ENCODE measurements at places on chromosomes 11 and 22.

- DNase-seq, result no peak
Measured at GRCh38 chr11:111336582-111337256, 38.4 kb downstream of the POU2AF3 start.

- DNase-seq, result no peak
Measured at GRCh38 chr11:71238941-71239340, 13.4 kb downstream of the SHANK2 start.

DNA sequence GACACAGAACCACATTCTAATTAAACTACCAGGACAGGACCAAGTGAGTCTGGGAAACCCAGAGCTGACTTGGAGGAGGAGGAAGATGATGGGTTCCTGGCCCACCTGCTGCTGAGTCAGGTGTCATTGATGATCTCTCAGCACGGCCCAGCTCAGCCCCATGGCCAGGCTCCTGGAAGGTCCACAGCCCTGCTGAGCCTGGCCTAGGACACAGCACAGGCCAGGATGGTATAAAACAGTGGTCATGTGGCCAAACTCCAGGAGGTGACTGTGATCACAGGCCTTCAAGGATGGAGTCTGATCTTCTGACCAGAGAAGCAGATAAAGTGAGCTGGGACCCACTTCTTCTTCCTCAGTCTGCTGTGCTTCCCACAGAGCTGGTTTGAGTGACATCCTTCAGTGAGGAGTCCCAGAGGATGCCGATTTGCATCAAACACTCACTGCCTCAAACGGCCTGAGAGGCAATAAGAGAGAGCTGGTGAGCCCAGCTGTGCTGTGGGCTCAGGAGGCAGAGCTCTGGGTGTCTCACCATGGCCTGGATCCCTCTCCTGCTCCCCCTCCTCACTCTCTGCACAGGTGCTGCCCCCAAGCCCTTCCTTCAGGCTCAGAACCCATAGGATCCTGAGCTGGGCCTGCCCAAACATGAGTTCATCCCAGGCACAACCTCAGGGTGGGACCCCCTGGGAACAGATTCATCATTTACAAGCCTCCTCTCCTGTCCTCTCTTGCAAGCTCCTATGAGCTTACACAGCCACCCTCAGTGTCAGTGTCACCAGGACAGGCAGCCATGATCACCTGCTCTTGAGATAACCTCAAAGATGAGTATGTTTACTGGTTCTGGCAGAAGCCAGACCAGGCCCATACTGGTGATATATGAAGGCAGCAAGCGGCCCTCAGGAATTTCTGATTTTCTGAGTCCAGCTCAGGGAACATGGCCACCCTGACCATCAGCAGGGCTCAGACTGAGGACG is 37.7 kb upstream of the IGLL5 start:
- DNase-seq, result no peak

GRCh38 chr11:107174856-107175255 is 156.6 kb upstream of the GUCY1A2 start:
- no peak for DNase-seq

DNA sequence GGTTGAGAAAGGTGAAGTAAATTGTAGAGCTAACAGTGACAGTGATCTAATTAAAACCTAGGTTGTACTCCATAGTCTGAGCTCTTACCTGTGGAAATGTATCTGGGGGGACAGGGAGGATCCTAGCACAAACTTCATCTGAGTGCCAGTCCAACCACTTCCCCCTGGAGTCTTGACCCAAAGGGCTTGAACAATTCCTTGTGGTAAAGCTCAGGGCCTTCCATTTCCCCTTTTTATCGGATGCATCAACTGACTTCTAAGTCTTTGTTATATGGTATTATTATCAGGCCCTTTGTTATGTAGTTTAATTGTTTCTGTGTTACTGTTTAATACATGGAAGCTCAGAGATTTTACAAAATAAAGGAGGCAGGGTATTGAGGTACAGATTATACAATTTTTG is 140.2 kb upstream of the SESN3 start:
- DNase-seq, result no peak

DNA sequence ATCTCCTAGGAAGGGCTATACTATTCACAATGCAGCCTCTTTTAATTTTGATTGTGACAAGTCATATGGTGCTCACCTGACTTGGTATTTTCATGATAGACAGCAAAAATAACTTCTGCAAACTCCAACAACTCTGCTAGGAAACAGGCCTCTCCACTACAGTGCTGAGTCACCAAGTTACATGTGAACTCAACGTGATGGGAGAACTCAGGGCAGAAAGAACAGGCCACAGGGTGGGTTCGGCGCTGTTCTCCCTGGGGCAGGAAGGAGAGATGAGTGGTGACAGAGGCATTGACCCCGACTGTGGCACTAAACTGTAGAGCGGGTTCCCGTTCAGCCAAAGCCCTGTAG is 76.6 kb upstream of the UCP3 start:
- DNase-seq, result no peak

GRCh38 chr22:20141186-20142077 is 9.4 kb downstream of the CCDC188 start:
- DNase-seq, result no peak

- no peak for DNase-seq
Measured at GRCh38 chr11:27425814-27426213, 46.8 kb downstream of the LGR4 start.

GRCh38 chr22:38401336-38402084 is 53.5 kb downstream of the KCNJ4 start:
- no peak for DNase-seq

DNA sequence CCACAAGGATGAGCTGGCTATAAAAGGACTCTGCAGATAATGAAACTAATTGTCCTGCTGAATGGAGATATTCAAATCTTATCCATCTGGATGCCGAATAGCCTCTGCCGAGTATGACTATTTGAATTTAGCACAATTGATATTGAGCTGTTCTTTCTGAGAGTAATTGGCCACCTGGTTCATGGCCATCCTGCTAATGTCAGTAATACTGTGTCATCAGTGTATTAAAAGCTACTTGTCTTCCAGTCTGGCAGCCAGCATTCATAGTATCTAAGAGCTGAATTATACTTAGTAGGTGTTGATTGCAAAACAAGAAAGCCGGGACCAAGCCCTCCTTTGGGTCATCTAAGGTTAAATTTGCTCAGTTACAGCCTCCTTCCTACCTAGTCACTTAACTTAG is 310.7 kb upstream of the NCAM1 start:
- no peak for DNase-seq

DNA sequence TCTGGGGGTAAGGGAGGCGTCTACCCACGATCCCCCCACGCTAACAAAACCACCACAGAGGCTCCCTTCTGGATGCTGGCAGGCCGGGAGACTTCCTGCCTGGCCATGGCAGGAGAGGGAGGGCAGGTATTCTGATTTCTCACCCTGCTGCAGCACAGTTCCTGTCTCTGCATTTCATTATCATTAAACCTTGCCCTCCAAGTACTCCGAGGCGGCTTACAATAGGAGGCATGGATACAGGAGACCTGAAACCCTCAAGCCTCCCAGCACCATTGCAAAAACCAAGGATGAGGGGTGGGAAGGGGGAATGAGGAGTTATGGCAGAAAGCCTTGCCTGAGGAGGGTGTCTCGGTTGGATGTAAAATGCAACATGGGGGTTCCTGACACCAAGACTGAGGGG is 44.1 kb upstream of the MN1 start:
- DNase-seq, result no peak

- no peak for DNase-seq
Measured at GRCh38 chr22:33492210-33492651, 428.0 kb downstream of the LARGE1 start.

- no peak for DNase-seq
Measured at GRCh38 chr11:61580271-61580888, 496 bp downstream of the SYT7 start.

GRCh38 chr11:31780078-31780477 is 31.0 kb downstream of the PAX6 start:
- DNase-seq, result no peak

- peak; percentile 21 for DNase-seq
Measured at GRCh38 chr11:124865902-124866851, 945 bp downstream of the ROBO3 start.

DNA sequence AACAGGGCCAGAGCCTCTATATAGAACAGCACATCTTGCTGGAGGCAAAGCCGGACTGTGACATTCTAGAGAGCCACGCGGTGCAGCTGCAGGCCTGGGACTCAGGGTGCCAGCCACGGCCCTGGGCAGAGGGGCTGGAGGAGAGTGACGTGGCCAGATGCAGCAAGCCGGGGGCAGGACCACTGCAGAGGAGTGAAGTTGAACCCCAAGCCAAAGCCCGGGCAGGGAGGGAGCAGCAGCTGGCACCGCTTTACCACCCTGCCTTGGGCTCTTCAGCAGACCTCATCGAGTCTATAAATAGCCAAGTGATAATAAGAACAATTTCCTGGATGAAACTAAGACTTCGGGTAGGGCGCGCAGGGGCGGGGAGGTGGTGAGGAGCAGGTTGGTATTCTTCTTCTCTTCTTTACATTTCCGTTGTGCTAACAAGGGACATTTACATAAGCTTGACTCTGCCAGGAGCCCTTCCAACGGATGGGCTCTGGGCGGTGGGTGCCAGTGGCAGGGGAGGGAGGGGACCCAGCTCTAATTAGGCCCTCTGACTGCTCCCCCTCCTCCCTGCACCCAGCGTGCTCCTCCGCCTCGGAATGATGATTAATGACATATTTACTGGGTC is 110.2 kb downstream of the ST3GAL4 start:
- no peak for DNase-seq

DNA sequence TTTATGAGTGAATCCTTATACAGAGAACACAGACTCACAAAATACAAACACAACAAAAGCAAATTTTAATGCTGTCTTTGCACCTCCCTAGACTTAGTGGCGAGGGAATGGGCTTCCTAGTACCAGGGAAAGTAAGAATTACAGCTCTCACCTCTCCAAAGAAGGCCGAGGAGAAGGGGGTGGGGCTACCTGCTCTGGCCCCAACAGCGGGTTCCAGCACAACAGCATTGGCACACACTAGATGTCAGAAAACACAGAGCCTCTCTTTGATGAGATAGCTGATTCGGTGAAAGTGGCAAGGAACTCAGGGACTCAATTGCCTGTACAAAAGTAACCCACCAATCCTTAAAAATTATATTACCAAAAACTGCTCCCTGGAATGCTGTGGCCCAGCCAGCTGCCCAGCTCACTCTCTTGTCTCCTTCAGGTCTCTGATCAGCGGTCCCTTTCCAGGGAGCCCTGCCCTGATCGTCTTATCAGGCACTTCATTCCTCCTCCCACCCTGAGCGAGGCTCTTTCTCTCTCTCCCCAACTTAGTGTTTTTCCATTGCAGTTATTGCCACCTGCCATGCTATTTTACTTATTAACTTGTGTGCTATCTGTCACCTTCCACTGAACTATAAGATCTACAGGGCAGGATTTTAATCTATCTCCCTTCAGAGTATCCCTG is 30.7 kb downstream of the SPON1 start:
- DNase-seq, result no peak

- DNase-seq, result no peak
Measured at GRCh38 chr11:57379732-57380131, 1.2 kb downstream of the PRG3 start.

DNA sequence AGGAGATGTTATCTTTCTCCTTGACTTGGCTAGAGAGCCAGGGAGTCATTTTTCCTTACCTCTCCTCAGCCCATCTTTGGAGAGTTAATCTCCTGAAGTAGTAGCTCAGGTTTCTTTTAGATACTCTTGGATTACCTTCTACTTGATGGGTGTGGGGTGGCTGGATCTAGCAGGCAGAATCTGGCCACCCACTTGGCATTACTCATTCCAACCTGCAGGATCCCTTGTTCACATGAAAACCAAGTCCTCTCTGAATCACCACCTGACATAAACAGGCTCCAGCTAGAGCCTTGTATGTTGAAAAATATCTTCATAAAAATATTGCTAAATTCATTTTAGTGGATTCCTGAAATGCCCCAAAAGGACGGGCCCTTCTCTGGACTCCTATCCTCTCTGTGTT is 250.6 kb upstream of the PLET1 start:
- no peak for DNase-seq

- DNase-seq, result no peak
Measured at GRCh38 chr22:31044262-31044861, 36.8 kb upstream of the SMTN start.

- DNase-seq, result no peak
Measured at GRCh38 chr11:20770414-20770946, 101.1 kb downstream of the NELL1 start.

DNA sequence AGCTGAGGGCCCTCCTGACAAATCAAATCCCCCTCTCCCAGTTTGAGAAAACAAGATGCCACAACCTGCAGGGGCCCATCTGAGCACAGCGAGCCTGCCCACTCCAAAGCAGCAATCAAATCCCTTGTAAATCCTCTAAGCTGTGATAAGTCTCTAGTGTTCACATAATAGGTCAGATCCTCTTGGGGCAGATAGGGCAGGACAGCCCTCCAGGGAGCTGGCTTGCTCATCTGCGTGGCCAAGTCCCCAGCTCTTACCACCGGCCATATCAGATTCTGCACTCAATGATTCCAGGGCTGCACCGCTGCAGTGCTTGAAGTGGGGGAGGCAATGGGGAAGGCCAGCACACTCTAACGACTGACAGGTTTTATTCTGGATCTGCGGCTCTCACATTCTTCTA is 29.6 kb upstream of the FLI1 start:
- DNase-seq, result no peak

DNA sequence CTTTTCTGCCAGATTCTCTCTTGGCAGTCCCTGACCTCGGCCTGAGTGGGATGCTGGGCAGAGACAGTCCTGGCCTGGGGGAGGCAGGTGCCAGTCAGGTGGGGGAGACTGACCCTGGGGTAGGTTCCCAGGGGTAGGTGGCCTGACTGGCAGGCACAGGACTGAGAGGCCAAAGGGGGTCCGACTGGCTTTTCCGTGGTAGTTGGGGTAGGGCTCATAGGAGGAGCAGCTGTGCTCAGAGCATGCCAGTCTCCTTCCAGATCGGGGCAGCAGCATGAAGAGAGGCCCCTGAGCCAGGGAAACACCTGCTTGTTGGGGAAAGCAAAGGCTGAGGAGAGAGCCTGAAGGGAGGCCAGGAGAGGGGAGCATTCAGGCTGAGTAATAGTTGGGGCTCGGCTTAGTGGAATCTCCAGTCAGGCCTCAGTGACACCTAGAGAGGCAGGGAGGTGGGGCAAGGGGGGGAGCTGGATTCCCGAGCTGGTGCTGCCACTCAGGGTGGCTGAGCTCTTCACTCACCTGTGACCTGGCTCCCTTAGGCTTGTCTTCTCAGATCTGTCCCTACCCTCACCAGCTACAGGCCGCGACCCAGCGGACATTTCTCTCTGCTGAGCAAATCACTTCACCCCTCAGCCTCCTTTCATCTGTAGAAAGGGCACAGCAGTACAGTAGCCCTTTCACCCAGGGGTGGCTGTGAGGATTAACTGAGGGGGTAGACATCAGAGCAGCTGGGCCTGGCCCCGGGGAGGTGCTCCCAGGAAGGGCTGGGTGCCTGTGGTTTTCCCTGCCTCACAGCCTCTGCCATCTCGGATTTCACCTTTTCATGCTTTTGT is 26.2 kb downstream of the MCM5 start:
- no peak for DNase-seq

GRCh38 chr22:35981900-35982299 is 46.7 kb downstream of the RBFOX2 start:
- no peak for DNase-seq

- no peak for DNase-seq
Measured at GRCh38 chr11:44226945-44227344, 83.0 kb downstream of the ALX4 start.

- no peak for DNase-seq
Measured at GRCh38 chr11:100675115-100675650, 11.9 kb upstream of the ARHGAP42 start.

- DNase-seq, result no peak
Measured at GRCh38 chr11:72037554-72038311, 39.0 kb downstream of the IL18BP start.

- no peak for DNase-seq
Measured at GRCh38 chr11:87156970-87157369, 119.2 kb downstream of the TMEM135 start.

Data from stimulated activated CD8-positive, alpha-beta memory T cell treated with anti-CD3 and anti-CD28 coated beads, Interleukin-15, amount 100 ng/mL, for 48 hours (primary cell).